Activated CD4-positive, alpha-beta T cell treated with anti-CD3 and anti-CD28 coated beads, Interleukin-2, amount 10 ng/mL, durations not matched to agents 24 days and 14 days (primary cell): ENCODE measurements at places on chromosomes 2 and 18. TPM values are rescaled to one million over a fixed set of nuclear protein-coding genes. Genes with fewer than 3 reads are reported as not detected.

EIF5B gene
- total RNA-seq: 86.5 and 88.5 TPM in 2 replicates

LINC00305 gene
- not detected in 2 replicates for total RNA-seq

CEBPZ gene
- total RNA-seq: 63.2 and 68.2 TPM in 2 replicates

NTSR2 gene
- total RNA-seq: not detected in 2 replicates

MRO gene
- not detected in 2 replicates for total RNA-seq

SANBR gene
- total RNA-seq: 3.1 and 3.4 TPM in 2 replicates

GRCh38 chr2:37802899-37803379 lies 122.1 kb upstream of the RMDN2 start:
- DNase-seq: no peak

DNA sequence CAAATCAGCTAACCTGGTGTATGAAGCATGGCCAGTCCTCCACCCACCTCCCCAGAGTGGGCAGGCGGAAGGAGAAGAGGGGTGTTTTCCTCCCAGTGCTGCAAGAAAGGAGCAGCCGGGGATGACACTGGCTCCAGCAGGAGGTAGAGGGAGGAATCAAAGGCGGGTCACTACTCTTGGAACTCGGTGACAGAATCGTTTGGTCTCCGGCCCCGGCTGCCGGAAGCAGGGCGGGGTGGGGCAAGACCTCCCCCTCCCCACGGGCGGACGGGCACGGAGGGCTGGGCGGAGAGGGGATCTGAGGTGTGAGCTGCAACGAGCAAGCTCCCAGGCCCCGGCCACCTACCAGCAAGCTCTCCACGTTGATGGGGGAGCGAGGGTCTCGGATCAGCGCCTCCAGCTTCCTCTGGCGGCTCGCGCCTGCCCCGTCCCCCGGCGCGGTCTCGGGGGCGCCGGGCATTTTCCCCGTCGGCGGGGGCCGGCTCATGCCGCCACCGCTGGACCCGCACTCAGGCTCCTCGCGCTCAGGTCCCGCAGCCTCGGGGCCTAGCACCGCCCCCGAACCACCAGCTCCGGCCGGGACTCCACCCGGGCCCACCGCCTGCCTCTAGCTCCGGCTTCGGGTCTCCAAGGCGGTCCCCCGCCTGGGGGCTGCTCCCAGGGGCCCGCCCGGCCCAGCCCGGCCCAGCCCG lies 640 bp downstream of the ROCK2 start:
- peak; percentile 83 for DNase-seq

DNA sequence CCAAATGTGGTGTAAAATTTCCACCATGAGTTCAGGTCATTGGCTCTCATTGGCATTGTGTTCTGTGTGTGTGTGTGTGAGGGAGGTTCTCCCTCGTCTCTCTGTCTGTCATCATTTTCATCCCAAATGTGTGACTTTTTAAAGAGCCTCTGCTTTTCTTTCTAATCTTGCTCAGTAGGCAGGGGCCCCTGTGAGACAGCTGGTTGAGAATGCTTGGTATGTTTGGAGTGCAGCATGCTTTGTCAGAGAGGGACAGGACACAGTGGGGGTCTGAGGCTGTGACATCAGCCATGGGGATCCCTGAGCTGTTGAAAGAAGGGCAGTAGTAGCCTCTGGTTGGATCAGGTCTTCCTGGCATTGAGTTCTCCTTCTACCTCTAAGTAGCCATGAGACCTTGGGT lies 10.6 kb downstream of the PTPRM start:
- no peak for DNase-seq

GRCh38 chr18:74368901-74369705 lies 53.5 kb downstream of the C18orf63 start:
- peak; percentile 52 for DNase-seq

- DNase-seq: no peak
Observed at GRCh38 chr2:207897541-207898353, 127.6 kb downstream of the PLEKHM3 start.

GRCh38 chr18:37578886-37579513 lies 13.4 kb upstream of the CELF4 start:
- DNase-seq: no peak

DNA sequence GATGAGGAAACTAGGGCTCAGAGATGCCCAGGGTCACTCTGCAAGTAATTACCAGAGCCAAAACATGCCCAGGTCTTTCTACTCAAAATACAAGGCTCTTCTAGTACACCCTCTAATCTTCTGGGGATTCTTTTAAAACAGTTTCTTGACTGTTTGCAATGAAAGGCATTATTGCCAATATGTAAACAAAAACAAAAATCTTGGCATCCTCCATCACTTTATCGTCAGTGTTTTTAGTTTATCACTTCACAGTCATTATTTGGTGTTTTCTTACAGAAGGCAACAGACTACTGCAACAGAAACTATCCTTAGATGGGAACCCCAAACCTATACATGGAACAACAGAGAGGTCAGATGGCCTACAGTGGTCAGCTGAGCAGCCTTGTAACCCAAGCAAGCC lies 71.0 kb downstream of the KCTD18 start:
- DNase-seq: no peak

DNA sequence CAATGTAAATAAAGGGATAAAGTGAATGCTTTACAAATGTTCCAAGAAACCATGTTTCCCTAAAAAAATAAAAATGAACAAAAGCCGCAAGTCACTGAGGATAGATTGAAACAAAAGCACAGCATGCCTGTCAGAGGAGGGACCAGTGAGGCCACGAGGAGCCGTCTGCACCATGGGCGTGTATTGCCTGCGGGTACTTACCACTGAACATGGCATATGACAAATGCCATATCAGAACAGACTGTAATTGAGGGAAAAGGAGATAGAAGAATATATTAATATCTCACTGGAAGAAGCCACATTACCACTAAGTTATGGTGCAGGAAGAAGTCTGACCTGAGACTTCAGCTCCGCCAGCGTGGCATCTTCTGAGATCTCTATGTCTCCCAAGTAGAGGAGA lies 75.8 kb downstream of the USP40 start:
- no peak for DNase-seq

- DNase-seq: no peak
Observed at GRCh38 chr18:50114448-50114847, 80.5 kb downstream of the MYO5B start.

GRCh38 chr18:45916302-45916701 lies 50.8 kb downstream of the EPG5 start:
- DNase-seq: peak; percentile 60

DNA sequence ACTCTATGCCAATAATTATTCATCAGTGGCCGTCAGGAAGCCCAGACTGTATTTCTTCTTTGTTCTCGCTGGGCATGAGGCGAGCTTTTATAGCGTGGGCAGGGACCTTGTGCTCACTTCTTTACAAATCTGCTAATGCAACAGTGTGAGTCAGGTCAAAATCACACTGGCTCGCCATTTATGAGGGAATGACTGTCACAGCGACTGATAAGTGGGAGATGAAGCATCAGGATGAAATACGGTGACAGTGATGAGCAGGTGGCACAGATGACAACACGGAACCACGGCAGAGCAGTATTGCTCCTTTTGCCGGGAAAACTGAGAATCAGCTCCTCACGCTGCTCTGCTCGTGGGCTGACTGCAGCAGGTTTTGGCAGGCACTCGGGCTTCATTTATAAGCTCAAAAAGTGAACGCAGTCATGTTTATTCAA lies 20.5 kb downstream of the TYMS start:
- DNase-seq: no peak

- no peak for DNase-seq
Observed at GRCh38 chr2:55391155-55391554, 28.5 kb downstream of the CCDC88A start.

DNA sequence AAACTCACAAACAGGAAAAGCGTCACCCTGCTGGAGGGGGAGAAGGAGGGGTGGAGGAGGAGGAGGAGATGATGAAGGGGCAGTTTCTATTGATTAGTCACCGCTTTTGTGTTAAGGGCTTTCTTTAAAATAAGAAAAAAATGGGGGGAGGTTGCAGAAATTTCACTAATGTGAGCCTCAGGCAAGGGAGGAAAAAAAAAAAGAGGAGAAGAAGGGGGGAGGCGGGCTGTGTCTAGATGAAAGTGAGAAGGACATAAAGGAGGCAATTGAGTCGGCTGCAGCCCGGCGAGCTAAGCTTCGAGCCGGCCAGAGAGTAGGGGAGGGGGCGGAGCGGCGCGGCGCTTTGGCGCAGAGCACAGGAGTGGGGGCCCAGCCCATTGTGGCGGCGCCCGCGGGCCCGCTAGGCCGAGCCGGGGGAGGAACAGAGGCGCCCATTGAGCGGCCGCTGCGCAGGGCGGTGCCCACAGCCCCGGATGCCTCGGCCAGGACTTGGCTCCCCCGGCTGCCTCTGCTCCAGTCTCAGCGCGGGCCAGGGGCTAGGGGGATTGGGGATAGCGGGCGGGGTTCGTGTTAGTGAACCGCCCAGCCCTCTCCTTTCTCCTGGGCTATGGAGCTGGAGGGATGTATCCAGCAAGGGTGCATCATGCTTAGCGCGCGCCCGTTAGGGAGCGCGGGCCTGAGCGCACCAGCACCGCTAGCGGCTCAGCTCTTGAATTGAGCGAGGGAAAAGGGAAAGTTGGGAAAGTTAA lies 7.9 kb downstream of the PAX3 start:
- no peak for DNase-seq

- no peak for DNase-seq
Observed at GRCh38 chr18:25998461-25998860, 92.0 kb downstream of the SS18 start.
